Tongue (tissue), 3 donors: ENCODE measurements at places on chromosomes 4 and X. TPM values are rescaled to one million over a fixed set of nuclear protein-coding genes. Genes with fewer than 3 reads are reported as not detected.

The PRRG1 gene
- 16.0 TPM for total RNA-seq

The CDKL2 gene
- total RNA-seq: 1.1 TPM

The GDPD2 gene
- total RNA-seq: 1.5 TPM

The MAGEB2 gene
- not detected for total RNA-seq

The AWAT1 gene
- total RNA-seq: not detected

The NOX1 gene
- not detected for total RNA-seq

The PPP4R3C gene
- total RNA-seq: not detected

DNA sequence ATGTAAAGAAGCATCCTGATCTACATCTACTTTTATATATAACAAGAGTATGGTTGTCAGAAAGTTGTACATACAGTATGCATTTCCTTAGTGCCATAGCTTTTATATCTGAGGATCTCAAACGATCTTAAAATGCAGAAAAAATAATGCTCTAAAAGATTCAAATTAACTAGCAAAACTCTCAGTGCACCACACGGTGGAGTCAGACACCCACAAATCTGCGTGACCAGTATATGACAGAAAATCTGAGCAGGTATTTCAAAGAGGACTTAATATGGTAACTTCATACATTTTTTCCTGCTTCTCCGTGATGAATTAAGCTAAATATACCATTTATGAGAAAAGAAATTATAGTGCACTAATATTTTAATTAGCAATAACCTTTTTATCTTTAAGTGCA lies 803.0 kb downstream of the DMD start:
- DNase-seq: peak; percentile 3

DNA sequence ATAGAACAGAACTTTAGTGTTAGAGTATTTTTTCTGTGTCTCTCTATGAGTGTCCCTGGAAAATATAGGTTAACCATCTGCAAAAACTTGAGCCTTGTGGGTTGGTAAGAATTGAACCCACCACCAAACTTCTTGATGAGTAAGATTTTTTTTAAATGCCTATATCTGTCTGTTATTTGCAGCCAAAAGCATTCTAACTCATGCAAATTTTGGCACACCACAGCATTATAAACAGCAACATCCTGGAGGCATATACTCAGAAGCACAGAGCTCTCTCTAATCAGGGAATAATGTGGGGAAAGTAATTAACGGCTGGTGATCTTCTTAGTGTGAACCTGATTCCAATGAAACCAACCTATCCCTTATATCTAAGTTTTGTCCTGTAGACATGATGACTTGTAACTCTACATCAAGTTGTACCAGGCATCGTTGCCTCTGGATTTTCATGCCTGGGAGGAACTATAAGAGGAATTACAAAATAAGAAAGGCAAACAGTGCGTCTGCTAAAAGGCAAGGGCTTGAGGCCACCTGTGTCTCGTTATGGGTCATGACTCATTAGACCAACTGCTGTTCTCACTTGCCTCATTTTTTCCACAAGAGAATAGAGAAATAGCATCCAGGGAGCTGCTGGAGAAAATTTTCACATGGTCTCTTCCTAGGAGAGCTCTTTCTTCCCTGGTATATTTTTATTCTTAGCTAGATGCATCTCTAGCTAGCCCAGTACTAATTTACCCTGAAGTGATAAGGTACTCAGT lies 202.4 kb downstream of the CHIC2 start:
- DNase-seq: peak; percentile 51

- DNase-seq: peak; percentile 44
Observed at GRCh38 chrX:13898083-13898482, 81.2 kb upstream of the GPM6B start.

DNA sequence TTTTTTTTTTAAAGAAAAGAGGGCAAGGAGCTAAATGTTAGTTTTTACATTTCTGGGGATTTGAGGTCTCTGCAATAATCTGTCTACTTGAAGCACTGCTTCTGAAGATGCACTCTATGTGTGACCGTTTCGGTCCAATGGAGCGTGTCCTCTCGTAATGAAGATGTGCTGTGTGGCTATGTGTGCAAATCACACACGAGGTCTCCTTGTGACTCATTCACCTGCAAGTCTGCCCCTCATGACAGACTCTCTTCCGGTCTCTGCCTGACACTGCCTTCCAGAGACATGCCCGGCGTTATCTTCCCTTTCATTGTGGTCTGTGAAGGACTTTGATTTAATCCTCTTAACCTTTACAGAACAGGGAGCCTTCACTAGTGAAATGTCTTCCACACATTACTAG lies 84.3 kb downstream of the TRAM1L1 start:
- no peak for DNase-seq

DNA sequence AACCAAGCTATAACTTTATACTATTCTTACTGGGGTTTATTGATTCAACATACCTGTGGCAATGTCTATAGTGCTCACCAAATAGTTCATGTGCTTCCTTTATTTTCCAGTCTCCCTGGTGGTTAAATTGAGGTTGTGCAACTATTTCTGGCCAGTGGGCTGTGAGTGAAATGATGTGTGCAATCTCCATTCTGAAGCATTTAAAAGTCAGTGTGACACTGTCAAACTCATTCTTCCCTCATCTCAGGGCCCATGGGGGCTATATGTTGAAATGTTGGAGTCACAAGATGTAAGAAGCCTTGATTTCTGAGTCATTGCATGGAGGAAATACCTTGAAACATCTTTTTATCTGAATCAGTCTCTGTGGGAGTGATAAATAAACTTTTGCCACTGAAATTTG lies 414.3 kb upstream of the RPS6KA3 start:
- DNase-seq: no peak

DNA sequence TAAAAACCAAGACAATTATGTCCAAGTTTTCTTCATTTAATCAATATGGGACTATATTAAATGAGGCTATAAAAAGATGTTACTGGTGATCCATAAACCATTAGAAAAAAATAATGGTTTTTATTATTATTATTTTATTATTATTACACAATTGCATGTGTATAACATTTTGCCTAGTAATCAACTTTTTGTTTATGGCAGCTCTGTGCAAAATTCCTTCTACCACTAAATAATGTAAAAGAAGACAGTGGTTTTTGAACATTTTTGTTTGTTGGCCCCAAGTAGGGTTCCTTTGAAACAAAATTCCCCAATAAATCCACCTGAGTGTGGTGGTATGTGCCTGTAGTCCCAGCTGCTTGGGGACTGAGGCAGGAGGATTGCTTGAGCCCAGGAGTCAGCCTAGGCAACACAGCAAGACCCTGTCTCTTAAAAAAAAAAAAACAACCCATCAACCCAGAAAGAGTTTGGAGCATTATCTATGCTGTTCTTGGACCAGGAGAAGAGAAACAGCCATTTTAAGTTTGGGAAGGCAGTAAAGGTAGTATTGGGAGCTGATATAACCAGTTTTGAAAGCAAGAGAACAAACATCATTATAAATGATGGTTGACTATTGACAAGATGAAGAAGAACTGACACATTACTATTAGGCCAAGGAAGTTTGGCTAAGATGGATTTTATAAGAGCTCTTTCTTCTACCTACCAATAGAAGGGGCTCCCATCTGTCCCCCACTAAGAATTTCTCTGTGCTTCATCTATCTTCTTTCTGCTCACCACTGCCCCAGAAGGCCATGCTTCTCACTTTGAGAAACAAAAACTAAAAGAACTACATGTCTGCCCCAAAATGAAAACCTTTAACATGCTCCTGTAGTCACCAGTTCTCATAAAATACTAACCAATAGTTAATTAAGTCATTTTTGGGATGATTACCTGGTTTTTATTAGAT lies 2.2 kb downstream of the TMEM156 start:
- DNase-seq: no peak

- DNase-seq: no peak
Observed at GRCh38 chrX:7435822-7436221, 287.9 kb upstream of the PUDP start.

DNA sequence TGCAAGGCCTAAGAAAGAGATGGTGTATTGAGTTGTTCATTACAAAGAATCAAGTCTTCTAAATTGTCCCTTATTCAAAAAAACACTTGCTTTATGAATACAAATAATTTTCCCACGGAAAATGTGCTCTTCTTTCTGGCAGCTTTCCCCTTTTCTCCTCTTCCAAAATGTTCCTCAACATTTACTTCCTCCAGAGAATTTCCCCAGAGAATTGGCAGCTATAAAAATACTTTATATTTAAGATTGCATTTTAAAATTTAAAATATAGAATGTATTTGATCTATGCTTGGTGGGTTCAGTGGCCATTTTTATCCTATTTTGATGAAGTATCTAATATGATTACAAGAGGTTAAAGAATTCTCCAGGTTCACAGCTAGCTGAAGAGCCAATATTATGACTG lies 521.0 kb downstream of the IQCM start:
- peak; percentile 29 for DNase-seq

- DNase-seq: no peak
Observed at GRCh38 chrX:120244395-120244734, 6.2 kb upstream of the ZBTB33 start.
